Stimulated activated CD8-positive, alpha-beta memory T cell treated with anti-CD3 and anti-CD28 coated beads, Interleukin-2, amount 100 ng/mL, for 1 hour (primary cell): ENCODE measurements at places on chromosomes 4 and X.

DNA sequence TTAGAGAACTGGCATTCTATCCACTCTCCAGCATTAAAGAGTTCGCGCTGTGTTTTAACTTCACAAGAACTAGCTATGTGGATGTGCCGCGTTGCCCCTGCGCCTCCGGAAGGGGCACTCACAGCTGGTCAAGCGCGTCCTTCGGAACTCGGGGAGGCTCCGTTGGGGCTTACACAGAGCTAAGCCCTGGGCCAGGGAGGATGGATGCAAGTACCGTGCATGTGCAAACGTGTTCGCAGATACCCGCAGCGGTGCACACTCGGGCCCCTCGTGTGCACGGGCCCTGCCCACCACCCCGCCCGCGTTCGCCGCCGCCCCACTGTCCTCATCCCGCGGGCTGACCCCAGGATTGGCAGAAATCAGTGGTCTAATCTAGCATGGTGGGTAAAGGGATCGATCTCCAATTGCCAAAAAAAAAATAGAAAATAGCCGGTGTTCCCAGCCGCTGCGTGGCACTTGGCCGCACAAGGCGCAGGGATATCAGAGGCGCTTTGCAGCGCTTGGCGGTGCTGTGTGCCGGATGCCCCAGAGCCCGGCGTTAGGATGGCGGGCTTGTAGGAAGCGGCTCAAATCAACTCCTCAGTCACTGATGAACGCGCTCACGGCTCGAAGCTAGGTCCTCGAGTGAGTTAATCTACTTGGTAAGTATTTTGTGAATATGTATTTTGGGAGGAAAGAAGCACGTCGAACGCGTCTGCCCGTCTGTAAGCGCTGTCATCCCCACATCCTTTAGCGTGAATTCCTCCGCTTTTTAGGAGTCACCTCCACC is 989 bp upstream of the PCDH10 start:
- no peak for DNase-seq

DNA sequence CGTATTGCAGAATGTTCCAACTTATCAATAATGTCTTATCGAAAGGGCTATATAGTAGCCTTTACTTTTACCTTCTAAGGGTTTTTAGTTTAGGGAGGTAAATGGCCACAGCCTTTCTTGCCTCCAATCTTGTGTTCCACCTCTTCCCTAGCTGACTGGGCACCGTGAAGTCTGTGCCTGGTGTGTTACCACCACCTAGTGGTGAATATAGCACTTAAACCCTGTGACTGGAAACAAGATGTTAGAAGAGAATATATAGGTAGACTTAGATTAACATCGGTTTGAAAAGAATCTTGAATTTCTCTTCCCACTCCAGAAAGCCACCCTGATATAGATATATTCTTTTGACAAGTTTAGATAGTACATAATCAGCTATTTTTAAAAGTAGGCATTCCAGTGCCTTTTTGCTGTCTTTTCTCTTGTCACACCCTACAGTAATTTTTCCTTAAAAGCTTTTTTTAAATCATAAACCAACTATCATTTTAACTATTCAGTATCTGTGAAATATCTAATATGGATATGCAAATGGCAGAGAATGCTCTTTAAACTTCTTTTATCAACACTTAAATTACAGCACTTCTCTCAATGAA is 27.8 kb upstream of the ADH7 start:
- no peak for DNase-seq

DNA sequence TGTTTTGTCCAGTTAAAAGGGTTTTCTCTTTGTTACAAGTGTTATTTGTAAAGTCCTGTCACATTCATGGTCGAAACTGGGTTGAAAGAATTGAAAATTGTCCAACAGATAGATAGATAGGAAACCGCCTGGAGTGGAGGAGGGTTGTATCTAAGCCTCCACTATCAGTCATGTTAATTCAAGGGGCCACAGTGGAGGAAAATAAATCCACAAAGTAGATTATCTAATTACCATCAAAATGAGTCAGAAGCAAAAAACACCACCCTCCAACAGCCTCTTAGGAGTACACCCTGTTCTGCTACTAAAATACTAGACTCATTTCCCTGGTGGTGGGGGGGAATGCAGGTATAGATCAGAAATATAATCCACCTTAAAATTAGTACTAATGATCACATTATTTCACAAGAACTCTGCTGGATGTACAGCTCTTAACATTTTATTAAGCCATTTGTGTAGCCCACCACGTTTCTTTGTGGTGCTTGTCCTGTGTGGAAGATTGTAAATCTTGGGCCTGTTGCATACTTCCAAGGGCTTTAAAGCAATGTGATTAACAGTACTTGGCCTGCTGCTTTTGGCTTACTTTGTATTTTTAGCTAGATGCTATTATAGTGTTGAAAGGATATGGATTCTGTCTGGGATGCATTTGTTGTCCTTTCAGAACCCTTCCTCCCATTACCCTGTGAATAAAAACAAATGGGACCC is 26.8 kb downstream of the RBBP7 start:
- no peak for DNase-seq

- no peak for DNase-seq
Observed at GRCh38 chr4:120842031-120842430, 80.5 kb downstream of the PRDM5 start.

GRCh38 chrX:139811942-139812629 is 104.1 kb upstream of the MCF2 start:
- no peak for DNase-seq

- no peak for DNase-seq
Observed at GRCh38 chrX:142831961-142832530, 193.7 kb upstream of the SPANXN4 start.

DNA sequence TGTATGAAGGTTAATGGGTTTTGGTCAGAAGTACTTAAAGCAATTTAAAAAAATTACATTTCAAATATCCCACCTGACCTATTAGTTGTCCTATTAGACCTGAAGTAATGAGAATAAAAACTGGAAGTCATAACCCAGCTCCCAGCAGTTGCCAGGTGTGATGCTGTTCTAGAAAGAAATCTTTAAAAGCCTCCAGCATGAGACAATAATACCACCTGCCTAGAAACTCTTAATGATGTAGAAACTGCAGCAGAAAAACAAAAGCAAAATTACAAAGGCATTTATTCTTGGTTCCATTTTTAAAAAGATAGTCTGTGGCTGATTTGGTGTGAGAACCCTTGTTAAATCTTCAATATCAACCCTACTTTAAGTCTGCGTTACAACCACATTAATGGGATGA is 1137.7 kb upstream of the TENM3 start:
- DNase-seq, result no peak

DNA sequence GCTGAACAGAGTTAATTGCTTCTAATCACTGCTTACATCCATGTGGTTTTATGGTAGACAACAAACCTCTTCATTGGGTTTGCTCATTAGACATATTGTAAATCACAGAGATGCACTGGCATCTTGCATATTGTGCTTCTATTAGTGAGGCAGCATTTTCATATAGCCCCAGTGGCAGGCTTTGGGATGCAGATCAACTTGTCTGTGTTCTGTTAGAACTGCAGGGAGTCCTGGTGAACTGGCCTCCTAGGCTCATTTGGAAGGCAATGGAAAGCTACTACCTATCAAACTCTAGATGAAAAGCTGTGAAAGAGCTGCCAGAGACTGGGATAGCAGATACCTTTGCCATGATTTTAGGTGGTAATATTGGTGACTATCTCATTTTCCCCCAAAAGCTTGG is 108.8 kb downstream of the NAA11 start:
- DNase-seq, result no peak

- no peak for DNase-seq
Observed at GRCh38 chr4:176274441-176274840, 5.4 kb upstream of the ASB5 start.

DNA sequence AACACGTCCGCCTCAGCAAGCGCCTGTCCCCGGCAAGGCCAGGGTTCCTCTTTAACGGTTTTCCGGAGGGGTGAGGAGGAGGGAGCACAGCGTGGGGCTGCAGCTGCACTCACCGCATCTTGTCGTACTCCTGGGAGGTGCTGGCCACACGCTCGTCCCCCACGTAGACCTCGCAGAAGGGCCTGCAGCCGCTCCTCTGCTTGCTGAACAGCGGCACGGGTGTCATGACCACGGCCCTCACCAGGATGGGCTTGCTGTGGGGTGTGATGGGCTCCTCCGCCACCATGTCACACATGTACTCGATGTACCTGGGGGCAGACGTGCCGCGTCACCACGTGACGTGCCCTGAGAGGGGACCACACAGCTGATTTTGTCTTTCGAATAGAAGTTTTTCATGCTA is 51.6 kb upstream of the CPLX1 start:
- no peak for DNase-seq

- no peak for DNase-seq
Observed at GRCh38 chrX:141405853-141406492, 163.7 kb upstream of the SPANXC start.

- no peak for DNase-seq
Observed at GRCh38 chrX:1059576-1060561, 152.6 kb downstream of the CRLF2 start.

DNA sequence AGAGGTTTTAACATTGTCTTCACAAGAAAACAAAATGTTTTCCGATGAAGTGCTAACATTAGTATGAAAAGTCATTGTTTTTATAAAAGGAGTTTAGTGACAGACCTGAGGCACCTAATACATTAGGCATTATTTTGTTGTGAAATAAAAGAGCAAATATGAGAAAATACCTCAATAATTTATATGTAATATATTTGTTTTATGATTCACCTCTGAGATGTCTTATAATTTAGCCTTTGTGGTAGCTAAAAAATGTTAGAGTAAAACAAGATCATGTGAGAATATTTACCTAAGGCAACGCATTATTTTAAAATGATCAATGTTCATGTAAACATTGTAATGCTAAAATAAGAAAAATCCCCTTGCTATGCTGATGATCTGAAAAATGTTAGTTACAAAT is 100.9 kb upstream of the WDFY3 start:
- no peak for DNase-seq

DNA sequence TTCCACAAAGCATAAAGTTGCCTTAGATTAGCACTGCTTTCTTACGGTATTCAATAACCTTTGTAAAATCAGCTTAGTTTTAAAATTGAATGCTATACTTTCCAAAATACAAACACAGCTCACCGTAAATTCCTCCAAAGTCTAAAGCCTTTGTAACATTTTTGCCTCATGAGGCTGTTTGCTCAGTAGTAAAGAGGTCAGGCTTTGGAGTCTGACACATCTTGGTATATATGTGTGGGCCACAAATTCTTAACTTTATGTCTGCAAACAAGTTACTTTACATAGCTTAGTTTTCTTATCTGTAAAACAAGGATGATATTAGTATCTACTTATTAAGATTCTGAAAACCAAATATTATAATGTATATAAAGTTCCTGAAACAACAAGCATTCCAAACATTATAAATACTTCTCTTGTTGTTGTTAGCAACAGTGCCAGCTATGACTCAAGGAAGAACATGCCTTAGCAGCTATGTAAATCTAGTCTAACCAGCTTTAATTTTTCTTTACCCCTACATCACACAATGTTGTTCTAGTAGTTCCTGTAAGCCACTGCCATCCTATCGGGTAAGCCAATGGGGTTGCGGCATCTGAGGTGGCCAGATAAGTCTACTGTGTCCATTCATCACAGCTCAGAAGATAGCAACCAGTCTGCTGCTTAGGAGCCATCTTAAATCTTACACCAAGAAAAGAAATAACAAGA is 709.0 kb downstream of the KLHL13 start:
- DNase-seq, result no peak

- no peak for DNase-seq
Observed at GRCh38 chrX:151974336-151975227, at the start of gene GABRE. Gene GABRE, minus strand, starts transcription at chrX:151974676. Its CDS starts 51 bp downstream, at chrX:151974625.

DNA sequence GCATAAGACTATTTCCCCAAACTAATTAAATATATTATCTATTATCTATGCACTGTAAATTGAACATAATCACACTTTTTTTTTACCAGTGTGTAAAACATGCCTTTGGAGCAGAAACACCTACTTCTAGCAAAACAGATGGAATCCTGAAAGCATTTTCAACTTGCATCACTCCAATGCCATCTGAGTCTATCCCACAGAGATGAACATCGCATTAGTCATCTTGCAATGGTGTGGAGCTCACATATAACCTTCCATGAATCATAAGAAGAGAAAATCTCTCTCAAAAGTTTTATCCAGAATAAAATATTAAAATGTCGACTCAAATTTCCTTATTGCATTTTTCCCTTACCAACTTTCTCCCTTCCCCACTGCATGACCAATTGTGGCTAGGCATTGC is 406.7 kb upstream of the ACTRT1 start:
- no peak for DNase-seq

DNA sequence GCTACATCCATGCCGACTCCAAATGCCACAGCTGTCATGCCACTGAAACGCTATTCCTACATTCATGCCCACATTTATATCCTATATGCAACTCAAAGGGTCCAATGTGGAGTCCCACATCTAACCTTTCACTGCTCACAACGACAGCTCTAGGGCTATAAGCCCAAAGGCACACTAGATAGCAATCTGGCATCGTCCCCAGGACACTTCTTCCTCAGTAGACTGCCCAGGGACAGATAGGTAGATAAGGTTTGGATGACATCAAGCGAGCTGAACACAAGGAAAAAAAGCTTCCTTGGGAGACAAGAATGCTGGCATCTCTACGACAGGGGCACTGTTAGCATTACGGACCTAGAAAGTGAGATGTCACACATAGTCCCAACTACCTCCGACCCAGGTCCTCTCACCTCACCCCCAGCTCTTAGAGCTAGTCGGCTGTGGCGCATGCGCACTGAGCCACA is 685 bp downstream of the RAB9B start:
- peak; percentile 37 for DNase-seq

DNA sequence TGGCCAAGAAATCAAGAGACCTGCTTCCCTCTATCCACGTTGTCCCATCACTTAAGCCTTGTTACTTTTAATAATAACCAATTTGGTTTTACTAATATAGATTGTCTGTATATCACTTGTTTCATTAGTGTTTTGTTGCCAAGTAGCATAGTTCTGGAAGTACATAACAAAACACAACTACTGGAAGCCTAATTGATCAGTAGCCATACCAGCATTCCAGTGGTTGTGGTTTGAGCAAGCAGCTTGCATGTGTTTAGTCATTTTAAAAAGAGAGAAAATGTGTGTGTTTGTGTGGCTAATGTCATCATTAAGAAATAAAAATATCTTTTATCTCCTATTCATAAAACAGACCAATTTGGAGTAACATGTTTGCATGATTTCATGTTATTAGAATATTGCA is 70.8 kb downstream of the PTPN13 start:
- no peak for DNase-seq

DNA sequence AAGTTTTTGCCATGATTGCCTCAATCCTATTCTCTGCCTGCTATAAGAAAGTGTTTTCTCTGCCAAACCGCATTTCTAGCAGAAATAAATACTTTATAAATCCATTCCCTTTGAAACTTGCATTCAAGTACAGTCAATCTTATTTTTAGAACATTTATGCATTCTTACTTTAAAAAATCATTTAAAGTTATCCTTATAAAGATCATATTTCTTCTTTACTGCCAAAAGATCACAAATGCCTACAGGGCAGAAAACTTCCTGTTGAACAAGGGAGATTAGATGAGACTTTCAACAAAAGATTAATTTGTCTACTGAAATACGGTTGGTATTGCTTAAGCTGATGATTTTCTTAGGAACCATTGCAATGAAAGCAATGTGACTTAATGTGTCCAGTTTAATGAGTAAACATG is 207.2 kb upstream of the SLIT2 start:
- DNase-seq, result no peak
